ENCODE measurements at places on chromosomes 16 and 17. TPM values are rescaled to one million over a fixed set of nuclear protein-coding genes. Genes with fewer than 3 reads are reported as not detected.

The RNF222 gene
- total RNA-seq = not detected

The C17orf50 gene
- not detected for total RNA-seq

The TSNAXIP1 gene
- 1.1 TPM for total RNA-seq

The CTRL gene
- total RNA-seq = 2.5 TPM

The WNT9B gene
- not detected for total RNA-seq

The ABCC3 gene
- total RNA-seq = not detected

The KRTAP4-5 gene
- not detected for total RNA-seq

The RAD51C gene
- total RNA-seq = 85.4 TPM

The SLC52A1 gene
- total RNA-seq = 0.26 TPM

The KRTAP2-1 gene
- not detected for total RNA-seq

The DPEP3 gene
- 0.11 TPM for total RNA-seq

The SLC6A2 gene
- not detected for total RNA-seq

The TPSD1 gene
- not detected for total RNA-seq

The KRTAP3-2 gene
- not detected for total RNA-seq

The C16orf92 gene
- not detected for total RNA-seq

The SP6 gene
- total RNA-seq = 0.14 TPM

The C17orf100 gene
- 2.0 TPM for total RNA-seq

The POLR3E gene
- total RNA-seq = 70.9 TPM

The WSCD1 gene
- 0.04 TPM for total RNA-seq

The CCL17 gene
- total RNA-seq = 1.2 TPM

The SMTNL2 gene
- not detected for total RNA-seq

The BAIAP2 gene
- 5.0 TPM for total RNA-seq

The ST6GALNAC1 gene
- 0.88 TPM for total RNA-seq

The MYH4 gene
- not detected for total RNA-seq

The PRSS8 gene
- not detected for total RNA-seq

The DHX58 gene
- total RNA-seq = 23.8 TPM

Data from activated CD4-positive, alpha-beta T cell treated with anti-CD3 and anti-CD28 coated beads for 36 hours (primary cell).